Activated T-helper 17 cell treated with anti-CD3 and anti-CD28 coated beads, Interleukin-2, amount 50 U/mL, for 72 hours (primary cell): ENCODE measurements at places on chromosomes 6 and 20. TPM values are rescaled to one million over a fixed set of nuclear protein-coding genes. Genes with fewer than 3 reads are reported as not detected.

CLPSL2 gene
- not detected for total RNA-seq

TUBB2A gene
- 2.8 TPM for total RNA-seq

BPI gene
- not detected for total RNA-seq

- ATAC-seq = no peak
Observed at GRCh38 chr20:40813708-40814630, 124.9 kb upstream of the MAFB start.

GRCh38 chr6:118869350-118869749 lies 24.6 kb upstream of the ASF1A start:
- ATAC-seq = no peak

DNA sequence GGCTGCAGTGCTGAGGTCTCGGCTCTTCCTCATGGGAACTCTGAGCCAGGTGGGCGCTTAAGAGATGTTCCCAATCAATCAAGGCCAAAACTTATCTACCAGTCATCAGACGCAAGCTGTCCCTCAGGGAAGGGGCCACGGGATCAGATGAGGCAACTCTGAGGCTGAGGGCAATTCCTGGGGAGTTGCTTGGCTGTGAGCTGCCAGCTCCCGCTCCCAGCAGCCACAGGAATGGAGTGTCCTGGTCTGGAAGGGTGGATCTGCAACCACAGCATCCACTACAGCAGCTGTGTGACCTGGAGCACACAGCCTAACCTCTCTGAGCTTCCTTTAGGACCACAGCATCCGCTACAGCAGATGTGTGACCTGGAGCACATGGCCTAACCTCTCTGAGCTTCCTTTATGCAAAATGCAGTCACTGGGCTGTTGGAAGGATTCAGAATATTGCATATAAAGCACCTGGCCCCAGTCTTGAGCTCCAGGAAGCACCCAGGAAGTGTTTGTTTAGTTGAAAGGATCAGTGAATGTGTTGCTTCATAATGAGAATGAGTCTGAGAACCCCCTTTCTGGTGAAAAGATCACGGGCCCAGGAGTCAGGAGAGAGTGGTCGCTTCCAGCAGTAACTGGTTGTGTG lies 60.9 kb downstream of the TFAP2C start:
- no peak for ATAC-seq
